ENCODE measurements at places on chromosomes 3 and 15.

DNA sequence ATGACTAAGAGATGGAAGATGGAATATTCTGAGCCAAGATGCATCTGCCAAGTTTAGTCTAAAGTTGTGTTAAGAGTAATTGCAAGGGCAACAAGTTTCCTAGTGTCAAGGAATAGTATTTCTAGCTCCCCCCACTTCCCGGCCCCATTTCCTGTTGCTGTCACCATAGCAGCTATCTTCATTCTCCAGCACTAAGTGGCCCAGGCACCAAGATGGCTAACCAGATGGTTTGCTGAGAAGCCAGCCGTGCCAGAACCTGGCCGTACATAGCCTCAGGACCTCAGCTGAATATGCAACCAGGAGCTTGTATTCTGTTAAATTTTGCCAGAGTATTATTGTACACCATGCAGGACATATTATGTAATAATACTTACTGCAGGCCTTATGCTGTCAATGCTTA is 108.8 kb upstream of the UMPS start:
- no peaks in the 10 kb centered on the region for H3K27me3 ChIP-seq
- no peak overlapping the region for H3K4me3 ChIP-seq
- H3K4me1 ChIP-seq: no peaks in the 10 kb centered on the region
- DNase-seq: no peak

DNA sequence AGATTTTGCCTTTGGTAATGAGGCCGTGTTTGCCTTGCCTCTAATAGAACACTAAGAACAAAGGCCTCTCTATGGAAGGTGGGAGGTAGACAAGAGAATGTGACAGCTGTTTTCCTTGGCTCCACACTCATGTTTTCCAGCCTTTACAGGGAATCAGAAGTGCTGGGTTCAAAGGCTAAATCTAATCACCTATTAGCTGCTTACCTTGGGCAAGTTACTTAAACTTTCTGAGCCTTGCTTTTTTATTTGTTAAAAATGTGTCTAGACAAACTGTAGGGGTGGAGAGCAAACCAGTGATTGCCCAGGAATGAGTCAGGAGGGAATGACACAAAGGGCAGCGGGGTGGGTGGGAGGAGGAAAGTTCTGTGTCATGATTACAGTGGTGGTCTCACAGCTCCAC is 179.0 kb downstream of the P3H2 start:
- H3K27me3 ChIP-seq: no peaks in the 10 kb centered on the region
- peak overlapping the region; percentile 55 for H3K27ac ChIP-seq
- H3K4me1 ChIP-seq: peaks cover 22% of the 10 kb centered on the region
- H3K4me3 ChIP-seq: no peak overlapping the region

GRCh38 chr15:63565536-63566186 is 31.5 kb upstream of the FBXL22 start:
- DNase-seq: no peak
- peaks cover 13% of the 10 kb centered on the region for H3K36me3 ChIP-seq
- H3K4me3 ChIP-seq: no peak overlapping the region
- no peaks in the 10 kb centered on the region for H3K27me3 ChIP-seq
- no peaks in the 10 kb centered on the region for H3K4me1 ChIP-seq

- H3K36me3 ChIP-seq: no peaks in the 10 kb centered on the region
- H3K27me3 ChIP-seq: no peaks in the 10 kb centered on the region
- no peak overlapping the region for H3K27ac ChIP-seq
- H3K4me3 ChIP-seq: no peak overlapping the region
- no peak for DNase-seq
These were observed 761.7 kb downstream of the IGSF11 start for GRCh38 chr3:118272991-118273390.

- H3K36me3 ChIP-seq: peaks cover 78% of the 10 kb centered on the region
- no peaks in the 10 kb centered on the region for H3K27me3 ChIP-seq
- no peak for DNase-seq
- peak overlapping the region; percentile 4 for H3K27ac ChIP-seq
- no peak overlapping the region for H3K4me3 ChIP-seq
These were observed 30.0 kb downstream of the CHD2 start for GRCh38 chr15:92930054-92930621.

DNA sequence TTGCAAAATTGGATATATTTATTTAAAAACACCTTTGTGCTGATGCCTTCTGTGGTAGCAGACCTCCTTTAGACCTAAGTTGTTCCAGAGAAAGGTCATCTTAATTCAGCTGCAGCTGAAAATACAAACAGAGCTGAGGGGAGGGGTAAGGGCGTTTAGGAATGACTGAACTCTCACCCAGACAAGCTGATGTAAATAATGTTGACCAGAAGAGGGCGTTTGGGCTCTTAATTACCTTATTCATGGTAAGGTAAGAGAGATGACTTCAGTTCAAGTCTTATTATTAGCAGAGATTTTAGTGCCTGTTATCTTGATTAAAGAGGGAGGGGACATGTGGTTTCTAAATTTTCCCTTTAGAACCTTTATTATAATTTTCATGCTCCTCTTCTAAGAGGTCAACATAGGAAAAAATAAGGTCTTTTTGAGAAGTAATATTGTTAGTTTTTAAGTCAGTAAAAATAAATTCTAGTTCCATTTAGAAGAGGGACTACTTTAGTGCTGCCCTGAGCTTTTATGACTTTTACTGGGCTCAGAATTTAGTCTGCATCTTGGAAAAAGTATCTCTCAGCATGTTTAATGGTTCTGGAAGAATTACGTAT is 46.3 kb downstream of the GPR171 start:
- DNase-seq: peak; percentile 73
- H3K4me3 ChIP-seq: no peak overlapping the region
- no peak overlapping the region for H3K27ac ChIP-seq
- no peaks in the 10 kb centered on the region for H3K27me3 ChIP-seq
- no peaks in the 10 kb centered on the region for H3K36me3 ChIP-seq

DNA sequence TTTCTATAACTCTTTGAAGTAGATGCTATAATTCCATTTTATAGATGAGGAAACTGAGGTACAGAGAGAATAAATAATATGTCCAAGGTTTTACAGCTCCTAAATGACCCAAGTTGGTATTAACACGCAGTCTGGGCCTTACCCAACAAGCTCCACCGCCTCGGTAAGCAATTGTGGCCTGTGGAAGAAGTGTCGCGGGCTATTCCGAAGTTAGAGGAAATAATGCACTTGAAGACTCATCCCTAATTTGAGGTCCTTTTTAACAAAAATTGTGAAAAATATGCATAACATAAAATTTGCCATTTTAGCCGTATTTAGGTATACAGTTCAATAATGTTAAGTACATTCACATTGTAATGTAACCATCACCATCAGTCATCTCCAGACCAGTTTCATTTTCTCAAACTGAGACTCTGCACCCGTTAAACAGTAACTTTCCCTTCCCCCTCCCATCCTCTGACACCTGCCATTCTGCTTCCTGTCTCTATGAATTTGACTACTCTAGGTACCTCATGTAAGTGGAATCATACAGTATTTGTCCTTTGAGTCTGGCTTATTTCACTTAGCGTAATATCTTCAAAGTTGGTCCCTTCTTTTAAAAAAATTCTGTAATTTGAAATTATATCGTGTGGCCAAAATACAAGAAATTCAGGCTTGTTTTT is 18.2 kb downstream of the IDH3A start:
- peaks cover 67% of the 10 kb centered on the region for H3K36me3 ChIP-seq
- no peak overlapping the region for H3K4me3 ChIP-seq
- no peaks in the 10 kb centered on the region for H3K4me1 ChIP-seq
- H3K27me3 ChIP-seq: no peaks in the 10 kb centered on the region
- H3K27ac ChIP-seq: no peak overlapping the region

DNA sequence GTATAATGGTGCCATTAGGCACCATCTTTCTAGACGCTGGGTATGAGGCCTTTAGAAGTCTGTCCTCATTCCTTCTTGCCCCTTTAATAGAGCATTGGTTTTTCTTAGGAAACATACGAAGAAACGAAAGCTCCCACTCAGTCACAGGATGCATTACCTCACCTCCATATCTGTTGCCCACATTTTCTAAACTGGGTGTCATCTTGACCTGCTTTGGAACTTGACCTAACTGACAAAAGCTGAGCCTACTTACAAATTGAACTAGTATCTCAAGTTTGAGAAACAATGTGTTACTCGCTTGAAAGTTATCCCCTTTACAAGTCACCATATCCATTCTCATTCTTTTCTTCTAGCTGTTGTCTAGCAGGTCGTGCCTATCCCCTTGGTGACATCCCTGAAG is 102.7 kb downstream of the VPS8 start:
- no peaks in the 10 kb centered on the region for H3K4me1 ChIP-seq
- H3K27ac ChIP-seq: no peak overlapping the region
- H3K36me3 ChIP-seq: peaks cover 11% of the 10 kb centered on the region
- H3K27me3 ChIP-seq: no peaks in the 10 kb centered on the region
- no peak overlapping the region for H3K4me3 ChIP-seq
- DNase-seq: no peak

GRCh38 chr3:66466606-66467270 is 34.1 kb downstream of the LRIG1 start:
- no peaks in the 10 kb centered on the region for H3K36me3 ChIP-seq
- no peak for DNase-seq
- no peak overlapping the region for H3K4me3 ChIP-seq
- no peak overlapping the region for H3K27ac ChIP-seq

Data from SJCRH30 (cell line).